ENCODE measurements at places on chromosomes 6 and 20. TPM values are rescaled to one million over a fixed set of nuclear protein-coding genes. Genes with fewer than 3 reads are reported as not detected.

GRCh38 chr6:150705392-150705791 lies 105.7 kb downstream of the PLEKHG1 start:
- no peak for DNase-seq
- no peaks in the 10 kb centered on the region for H3K27me3 ChIP-seq
- H3K36me3 ChIP-seq: no peaks in the 10 kb centered on the region
- H3K27ac ChIP-seq: no peak overlapping the region
- H3K4me1 ChIP-seq: peaks cover 40% of the 10 kb centered on the region

GRCh38 chr6:42756722-42757121 lies 10.8 kb upstream of the TBCC start:
- no peak overlapping the region for H3K27ac ChIP-seq
- H3K4me1 ChIP-seq: no peaks in the 10 kb centered on the region
- no peak for DNase-seq
- no peaks in the 10 kb centered on the region for H3K27me3 ChIP-seq
- H3K36me3 ChIP-seq: peaks cover 22% of the 10 kb centered on the region
- H3K4me3 ChIP-seq: no peak overlapping the region

GRCh38 chr6:125379174-125379573 lies 77.4 kb upstream of the HDDC2 start:
- H3K27me3 ChIP-seq: no peaks in the 10 kb centered on the region
- H3K4me1 ChIP-seq: no peaks in the 10 kb centered on the region
- no peak overlapping the region for H3K27ac ChIP-seq
- H3K4me3 ChIP-seq: no peak overlapping the region
- no peak for DNase-seq

- peak overlapping the region; percentile 75 for H3K27ac ChIP-seq
- peaks cover 19% of the 10 kb centered on the region for H3K4me1 ChIP-seq
- peaks cover 14% of the 10 kb centered on the region for H3K36me3 ChIP-seq
- H3K27me3 ChIP-seq: no peaks in the 10 kb centered on the region
- DNase-seq: no peak
Measured at GRCh38 chr20:34627458-34627857, 49.4 kb downstream of the PIGU start.

The SFTA2 gene
- not detected for total RNA-seq

DNA sequence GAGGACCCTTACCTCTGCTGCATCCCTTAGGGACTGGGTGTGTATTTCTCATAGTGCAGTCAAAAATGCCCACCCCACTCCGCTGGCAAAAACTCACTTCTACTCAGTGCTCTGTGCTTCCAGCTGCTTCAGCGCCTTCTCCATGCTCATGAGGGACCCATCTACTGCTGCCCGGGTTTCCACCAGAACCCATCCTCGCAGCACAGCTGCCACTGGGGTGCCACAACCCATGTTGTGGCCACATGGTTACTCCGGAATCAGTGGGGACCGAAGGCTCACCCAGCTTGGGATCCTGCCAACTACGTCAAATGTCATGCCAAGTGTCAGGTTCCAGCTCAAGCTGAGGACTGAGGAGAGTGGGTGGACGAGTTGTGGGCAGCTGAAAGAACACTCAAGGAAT lies 774.2 kb upstream of the EYS start:
- H3K36me3 ChIP-seq: no peaks in the 10 kb centered on the region
- DNase-seq: no peak
- no peaks in the 10 kb centered on the region for H3K27me3 ChIP-seq
- no peak overlapping the region for H3K27ac ChIP-seq
- no peak overlapping the region for H3K4me3 ChIP-seq

- H3K4me3 ChIP-seq: no peak overlapping the region
- peaks cover 83% of the 10 kb centered on the region for H3K36me3 ChIP-seq
- H3K27me3 ChIP-seq: no peaks in the 10 kb centered on the region
Measured at GRCh38 chr6:89339565-89339964, 13.0 kb downstream of the UBE2J1 start.

DNA sequence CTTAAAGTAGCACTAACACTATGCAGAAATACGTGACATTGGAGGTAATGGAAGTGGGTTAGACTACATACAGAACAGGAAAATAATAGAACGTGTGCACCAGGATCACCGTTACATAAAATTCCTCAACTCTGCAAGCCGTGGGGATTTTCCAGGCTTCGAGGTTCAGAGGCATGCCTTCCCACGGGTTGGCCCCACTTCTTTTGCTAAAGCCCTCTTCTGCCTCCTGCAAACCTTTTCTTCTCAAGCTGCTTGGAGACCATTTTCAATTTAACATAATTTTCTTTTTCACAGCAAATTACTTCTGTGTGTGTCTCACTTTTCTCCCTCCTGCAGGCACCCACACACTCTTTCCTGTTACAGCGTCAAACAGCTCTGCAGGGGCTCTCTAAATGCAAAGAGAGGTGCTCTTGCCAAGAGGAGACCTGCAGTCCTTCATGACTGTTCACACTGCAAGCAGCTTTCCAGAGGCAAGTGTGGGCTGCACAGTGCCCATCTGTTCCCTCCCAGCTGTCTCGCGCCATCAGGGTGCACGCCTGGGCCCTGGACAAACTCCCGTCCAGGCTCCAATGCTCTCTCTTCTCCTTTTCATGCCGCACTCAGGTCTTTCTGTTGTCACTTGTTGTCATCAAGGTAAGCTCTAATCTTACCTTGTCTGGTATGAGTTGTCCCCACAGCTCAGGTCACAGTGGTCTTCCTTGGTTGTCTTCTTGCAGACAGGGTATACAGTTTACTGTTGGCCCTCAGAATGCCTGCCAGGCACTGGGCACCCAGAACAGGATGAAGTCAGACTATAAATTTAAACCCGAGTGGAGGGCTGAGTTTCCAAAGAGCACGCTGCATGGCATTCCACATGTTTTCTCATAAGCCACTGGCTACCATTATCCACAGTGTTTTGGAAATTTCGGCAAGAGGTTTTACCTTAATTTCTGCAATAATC lies 164.8 kb upstream of the GGTLC1 start:
- H3K4me1 ChIP-seq: no peaks in the 10 kb centered on the region
- no peak overlapping the region for H3K4me3 ChIP-seq
- H3K27ac ChIP-seq: no peak overlapping the region
- no peaks in the 10 kb centered on the region for H3K27me3 ChIP-seq
- DNase-seq: no peak

The FAM217A gene
- total RNA-seq: not detected

Data from heart right ventricle (tissue), 16 donors.